Thyroid gland (tissue), 4 donors: ENCODE measurements at places on chromosomes 5 and 9. TPM values are rescaled to one million over a fixed set of nuclear protein-coding genes. Genes with fewer than 3 reads are reported as not detected.

The TMC1 gene
- total RNA-seq = not detected

The KIF12 gene
- total RNA-seq = 41.9 TPM

The PELO gene
- total RNA-seq = 37.0 TPM

The SPATA31E1 gene
- total RNA-seq = not detected

The BHMT gene
- 1.2 TPM for total RNA-seq
